Right renal cortex interstitium (tissue), 3 donors: ENCODE measurements at places on chromosomes 1 and 21.

GRCh38 chr1:240888039-240888786 is 276.3 kb upstream of the GREM2 start:
- peak; percentile 29 for DNase-seq

- DNase-seq: no peak
Observed at GRCh38 chr21:34771512-34772028, 102.8 kb downstream of the CLIC6 start.

- no peak for DNase-seq
Observed at GRCh38 chr1:67647036-67647798, 37.8 kb upstream of the GADD45A start.

DNA sequence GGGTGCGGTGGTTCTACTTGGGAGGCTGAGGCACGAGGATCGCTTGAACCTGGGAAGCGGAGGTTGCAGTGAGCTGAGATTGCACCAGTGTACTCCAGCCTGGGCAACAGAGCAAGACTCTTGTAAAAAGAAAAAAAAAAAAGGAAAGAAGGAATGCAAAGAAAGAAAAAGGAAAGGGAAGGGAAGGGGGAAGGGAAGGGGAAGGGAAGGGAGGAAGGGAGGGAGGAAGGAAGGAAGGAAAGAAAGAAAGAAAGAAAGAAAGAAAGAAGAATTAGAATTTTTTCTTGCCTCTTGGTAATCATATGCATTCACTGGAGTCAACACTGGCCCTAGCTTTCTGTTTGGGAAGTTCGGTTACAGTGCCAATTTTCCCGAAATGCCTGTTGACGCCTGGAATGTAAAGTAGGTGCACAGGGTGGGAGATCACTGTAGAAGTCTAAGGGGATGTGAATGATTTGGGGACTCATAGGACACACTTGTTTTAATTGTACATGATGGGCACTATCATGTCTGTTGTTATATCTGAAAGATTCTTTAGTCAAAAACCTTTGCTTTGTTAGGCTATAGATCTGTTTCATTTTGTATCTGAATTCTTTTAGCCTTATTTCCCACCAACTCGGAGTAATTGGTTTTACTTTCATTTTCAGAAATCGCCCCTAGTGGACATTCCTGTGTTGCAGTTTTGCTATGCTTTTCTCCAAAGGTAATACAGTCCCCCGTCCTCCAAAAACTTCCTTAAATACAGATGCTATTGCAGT is 59.8 kb upstream of the MORC3 start:
- DNase-seq: peak; percentile 78
